ENCODE measurements at places on chromosomes 3 and 15. TPM values are rescaled to one million over a fixed set of nuclear protein-coding genes. Genes with fewer than 3 reads are reported as not detected.

The ATP13A3 gene
- polyA plus RNA-seq = 117 TPM

- no peak for DNase-seq
Observed at GRCh38 chr15:22959321-22960101, 20.7 kb downstream of the CYFIP1 start.

DNA sequence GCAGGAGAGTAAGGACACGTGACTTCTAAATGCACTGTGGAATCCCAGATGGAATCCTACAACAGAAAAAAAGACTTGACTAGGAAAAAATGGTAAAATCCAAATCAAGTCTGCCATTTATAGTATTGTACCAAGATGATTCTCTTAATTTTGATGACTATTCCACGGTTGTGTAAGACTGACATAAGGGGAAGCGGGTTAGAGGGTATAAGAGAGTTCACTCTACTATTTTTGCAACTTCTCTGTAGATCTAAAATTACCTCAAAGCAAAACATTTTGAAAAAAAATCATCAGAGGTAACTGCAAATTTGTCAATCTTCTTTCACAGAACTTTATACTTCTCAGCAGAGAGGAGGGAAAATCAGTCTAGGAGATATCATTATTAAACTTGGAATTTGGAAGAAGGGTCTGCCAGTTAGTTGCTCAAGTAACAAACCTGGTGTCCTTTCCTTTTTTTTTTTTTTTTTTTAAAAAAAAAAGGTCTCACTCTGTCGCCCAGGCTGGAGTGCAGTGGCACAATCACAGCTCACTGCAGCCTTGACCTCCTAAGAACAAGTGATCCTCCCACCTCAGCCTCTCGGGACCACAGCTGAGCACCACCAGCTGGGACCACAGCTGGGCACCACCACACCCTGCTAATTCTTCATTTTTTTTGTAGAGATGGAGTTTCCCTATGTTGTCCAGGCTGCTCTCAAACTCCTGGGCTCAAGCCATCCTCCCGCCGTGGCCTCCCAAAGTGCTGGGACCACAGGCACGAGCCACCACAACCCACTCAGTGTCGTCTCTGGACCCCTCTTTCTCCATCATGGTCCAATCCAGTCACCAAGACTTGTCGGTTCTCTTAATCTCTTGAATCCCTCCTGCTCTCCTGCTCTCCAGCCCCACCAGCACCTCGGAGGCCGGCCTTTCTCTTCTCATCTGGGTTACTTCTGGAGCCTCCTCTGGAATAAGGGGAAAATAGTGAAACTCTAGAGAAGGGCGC is 14.9 kb upstream of the HES1 start:
- no peak for DNase-seq

DNA sequence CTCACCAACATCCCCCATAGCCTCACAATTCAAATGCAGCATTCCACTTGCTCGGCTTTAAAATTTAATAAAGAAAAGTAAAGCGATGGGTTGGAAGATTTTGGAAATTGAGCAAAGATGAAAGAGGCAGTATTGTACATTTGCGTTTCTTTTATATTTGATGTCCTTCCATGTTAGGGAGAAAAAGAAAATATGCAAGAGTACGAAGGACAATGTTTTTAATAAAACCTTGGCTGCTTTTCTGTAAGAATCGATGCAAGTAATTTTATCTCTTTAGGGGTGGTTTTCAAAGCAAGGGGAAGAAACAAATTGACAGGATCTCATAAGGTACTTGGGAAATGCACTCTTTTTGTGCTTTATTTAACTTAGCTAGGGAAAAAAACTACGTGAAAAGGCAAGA is 61.8 kb upstream of the TSC22D2 start:
- no peak for DNase-seq

The NEO1 gene
- 146 TPM for polyA plus RNA-seq

The MYO5C gene
- 20.8 TPM for polyA plus RNA-seq

DNA sequence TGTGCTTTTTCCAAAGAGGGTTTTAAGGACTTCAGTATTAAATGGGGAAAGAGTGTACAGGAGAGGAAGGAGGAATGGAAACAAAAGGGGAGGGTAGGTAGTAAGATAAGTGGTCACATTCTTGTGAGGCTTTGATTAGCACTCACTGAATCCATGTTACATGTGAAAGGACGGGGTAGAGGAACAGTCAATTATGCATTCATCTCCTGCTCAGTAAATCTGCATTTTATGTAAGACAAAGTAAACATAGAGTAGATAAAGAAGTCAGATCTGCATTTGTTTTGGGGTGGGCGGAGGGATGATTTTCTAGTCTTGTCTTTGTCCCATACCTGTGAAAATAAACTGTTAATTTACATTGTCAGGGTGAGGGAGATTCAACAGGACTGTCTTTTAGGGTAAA is 50.8 kb downstream of the SACM1L start:
- no peak for DNase-seq

DNA sequence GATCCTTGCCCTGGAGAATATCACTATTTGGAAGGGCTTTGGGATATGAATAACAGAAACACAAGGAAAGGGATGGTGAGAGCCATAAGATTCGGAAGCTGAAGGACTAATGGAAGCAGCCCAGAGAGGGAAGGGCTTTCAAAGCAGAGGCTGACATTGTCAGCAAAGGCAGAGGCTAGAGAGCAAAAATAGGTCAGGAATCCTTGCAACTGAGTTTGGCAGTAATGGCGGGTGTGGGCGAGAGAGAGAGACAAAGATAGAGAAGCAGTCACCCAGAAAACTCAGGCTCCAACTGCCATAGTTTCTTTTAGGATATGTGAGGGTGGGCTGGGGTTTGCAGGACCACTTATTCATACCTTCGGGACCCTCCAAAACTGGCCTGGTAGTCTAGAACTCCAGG is 248.6 kb downstream of the OPA1 start:
- no peak for DNase-seq

DNA sequence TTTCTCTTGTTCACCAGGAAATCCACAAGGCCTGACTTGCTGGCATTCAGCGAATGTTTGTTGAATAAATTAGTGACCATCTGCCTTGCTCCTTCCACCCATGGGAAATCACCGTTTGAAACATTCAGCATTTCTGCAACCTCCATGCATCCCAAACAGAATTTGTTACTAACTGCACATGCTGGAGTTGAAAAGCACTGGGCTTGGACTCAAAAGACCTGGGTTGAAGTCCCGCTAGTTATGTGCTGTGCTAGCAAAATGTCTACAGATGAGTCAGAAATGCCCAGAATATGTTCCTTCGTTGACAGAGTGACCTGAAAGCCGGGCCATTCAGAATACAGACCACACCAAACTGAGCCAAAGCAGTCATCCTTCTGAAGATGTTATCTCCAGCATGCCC is 144.6 kb downstream of the ALDH1A2 start:
- DNase-seq = no peak

The SLC6A20 gene
- polyA plus RNA-seq = 0.18 TPM

DNA sequence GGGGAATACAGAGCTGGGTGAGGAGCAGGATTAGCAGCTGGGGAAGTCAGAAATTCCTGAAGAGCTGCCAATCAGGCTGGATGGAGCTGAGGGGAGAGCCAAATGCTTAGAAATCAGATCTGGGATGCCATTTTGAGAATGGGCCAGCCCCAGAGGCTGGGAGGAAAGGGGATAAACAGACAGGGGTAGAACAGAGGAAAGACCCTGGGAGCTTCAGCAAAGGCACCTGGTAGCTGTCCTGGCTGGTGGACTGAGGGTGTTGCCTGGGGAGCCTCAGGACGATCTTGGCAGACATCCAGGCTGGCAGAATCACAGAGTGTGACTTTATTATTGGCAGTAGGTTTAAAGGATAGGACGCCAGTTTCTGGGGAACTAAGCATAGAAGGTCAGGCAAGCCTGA is 97.8 kb downstream of the SQOR start:
- no peak for DNase-seq

DNA sequence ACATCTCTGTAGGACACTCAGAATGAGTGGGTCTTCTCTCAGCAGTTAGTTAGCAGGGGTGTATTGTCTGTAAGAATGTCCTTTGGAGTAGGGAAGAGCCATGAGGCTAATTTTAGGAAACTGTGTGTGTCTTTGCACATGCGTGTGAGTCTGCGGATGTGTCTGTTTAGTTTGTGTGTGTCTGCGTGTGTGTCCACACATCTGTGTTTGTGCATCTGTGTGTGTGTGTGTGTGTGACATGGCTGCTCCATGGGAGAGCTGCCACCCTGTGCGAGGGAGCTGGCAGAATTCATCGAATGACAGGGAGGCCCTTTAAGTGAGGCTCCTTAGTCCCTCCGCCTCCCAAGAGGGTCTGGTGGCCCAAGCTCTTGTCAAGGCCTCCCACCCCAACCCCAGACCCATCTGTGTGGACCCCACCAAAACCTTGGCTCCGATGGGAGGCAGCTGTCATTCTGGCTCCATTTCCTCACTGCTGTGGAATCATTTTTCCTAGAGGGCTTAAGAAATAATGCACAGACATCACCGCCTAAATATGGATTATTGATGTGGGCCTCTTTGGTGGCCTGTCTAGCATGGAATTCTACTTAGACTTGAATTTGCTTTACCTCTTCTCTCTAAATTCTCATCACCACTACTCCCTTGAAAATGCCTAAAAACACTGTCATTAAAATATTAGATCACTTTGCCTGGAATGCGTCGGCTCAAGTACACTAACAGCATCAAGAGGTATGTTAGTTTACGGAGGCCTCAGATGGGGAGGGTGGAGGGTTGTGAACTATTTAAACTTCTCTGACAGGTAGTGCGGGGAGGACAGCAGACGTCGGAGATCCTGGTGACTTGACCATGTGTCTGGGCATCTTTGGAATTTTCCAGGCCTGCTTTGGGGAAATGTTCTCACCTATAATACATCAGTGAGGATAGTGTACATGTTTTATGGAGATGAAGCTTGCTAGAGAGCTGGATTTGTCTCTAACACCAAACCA is 9.4 kb downstream of the ESYT3 start:
- no peak for DNase-seq

The POC1A gene
- polyA plus RNA-seq = 7.0 TPM

The CFAP44 gene
- 16.2 TPM for polyA plus RNA-seq

The DOCK3 gene
- 1.4 TPM for polyA plus RNA-seq

GRCh38 chr3:89392991-89393390 is 285.6 kb downstream of the EPHA3 start:
- DNase-seq = no peak

GRCh38 chr15:81957698-81958097 is 88.1 kb downstream of the MEX3B start:
- DNase-seq = no peak

The TRH gene
- polyA plus RNA-seq = 0.11 TPM

The PGBD4 gene
- polyA plus RNA-seq = 2.0 TPM

GRCh38 chr3:144760831-144761230 is 789.2 kb downstream of the DIPK2A start:
- DNase-seq = no peak

The TMEM212 gene
- not detected for polyA plus RNA-seq

DNA sequence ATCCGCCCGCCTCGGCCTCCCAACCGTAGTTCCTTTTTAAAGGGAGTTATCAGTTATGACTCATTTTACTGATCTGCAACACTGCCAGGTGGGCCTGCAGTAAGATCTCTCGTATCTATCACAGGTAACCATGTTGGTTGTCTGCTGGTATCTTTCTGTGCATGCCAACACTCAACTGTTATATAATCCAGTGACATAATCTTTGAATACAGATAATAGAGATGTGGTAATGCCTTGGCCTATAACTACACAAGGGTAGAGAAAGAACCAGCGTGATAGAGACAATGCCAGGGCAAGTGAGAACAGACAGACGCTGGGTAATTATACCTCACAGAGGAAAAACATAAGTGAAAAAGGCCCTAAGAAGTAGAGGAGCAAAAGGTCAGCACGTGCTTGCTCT is 11.0 kb upstream of the ARPP19 start:
- no peak for DNase-seq

DNA sequence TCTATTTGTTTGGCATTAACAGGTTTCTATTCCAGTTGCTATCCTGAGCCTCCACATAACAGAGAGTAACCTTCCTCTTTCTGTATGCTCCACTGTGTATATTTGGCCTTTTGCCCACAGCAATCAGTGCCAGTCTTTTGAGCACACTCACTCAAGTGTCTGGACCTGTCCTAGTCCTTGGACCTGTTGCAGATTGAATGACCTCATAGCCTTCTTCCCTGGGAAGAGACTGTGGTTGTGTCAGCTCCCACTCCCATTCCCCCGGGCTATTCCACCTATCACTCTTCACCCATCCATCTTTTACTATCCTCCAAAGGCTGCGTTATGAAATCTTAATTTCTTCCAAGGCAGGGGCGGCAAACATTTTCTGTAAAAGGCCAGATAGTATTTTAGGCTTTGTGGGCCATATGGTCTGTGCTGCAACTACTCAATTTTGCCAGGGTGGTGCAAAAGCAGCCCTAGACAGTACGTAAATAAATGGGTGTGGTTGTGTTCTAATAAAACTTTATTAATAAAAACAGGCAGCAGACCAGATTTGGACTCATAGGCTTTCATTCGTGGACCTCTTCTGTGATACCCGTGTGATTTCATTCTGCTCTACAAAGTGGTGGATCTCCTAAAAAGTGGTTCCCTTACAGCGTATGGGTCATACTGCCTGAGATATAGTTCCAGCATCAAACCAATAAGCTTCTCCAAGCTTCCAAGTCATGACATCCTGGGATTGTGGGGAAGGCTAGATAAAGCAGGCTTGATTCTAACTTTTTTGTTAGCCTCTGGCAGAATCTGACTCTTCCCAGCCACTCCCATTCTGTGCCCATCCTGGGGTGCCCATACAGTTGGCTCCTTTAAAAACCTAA is 57.4 kb downstream of the CDAN1 start:
- no peak for DNase-seq

- no peak for DNase-seq
Observed at GRCh38 chr3:13788522-13789424, 91.1 kb downstream of the WNT7A start.

GRCh38 chr15:74723754-74724334 is 1.5 kb downstream of the CYP1A1 start:
- no peak for DNase-seq

DNA sequence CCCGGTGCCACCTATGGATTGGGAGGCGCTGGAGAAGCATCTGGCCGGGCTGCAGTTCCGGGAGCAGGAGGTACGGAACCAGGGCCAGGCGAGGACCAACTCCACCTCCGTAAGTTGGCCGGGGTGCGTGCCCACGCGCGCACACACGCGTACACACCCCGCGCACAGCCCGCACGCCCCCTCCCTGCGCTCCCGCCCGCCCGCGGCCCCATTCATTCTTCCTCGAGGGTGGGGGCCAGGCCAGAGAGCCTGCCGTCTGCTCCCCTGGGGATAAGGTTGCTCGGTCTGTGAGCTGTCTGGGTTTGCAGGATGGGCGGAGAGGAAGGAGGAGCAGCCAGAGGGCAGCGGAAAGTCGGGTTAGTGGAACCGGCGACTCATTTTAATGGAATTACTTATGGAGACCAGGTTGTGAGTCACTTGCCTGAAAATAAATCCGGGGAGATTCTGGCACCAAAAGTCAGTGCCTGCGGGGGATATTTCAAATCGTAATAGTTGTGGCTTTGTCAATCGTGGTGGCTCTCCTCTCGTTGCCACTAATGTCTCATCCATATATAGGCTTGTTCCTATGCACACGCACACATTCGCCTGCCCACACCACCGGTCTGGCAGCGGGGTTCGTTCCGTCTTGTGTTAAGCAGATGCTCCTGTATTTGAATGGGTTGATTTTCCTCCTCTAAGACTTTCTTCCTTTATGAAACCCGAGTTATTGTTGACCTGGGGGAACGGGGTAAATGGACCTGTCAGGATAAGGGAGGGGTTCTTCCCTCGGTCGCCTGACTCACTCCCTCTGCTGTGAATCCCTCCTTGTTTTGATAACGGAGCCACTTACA is 223.4 kb upstream of the IL12A start:
- DNase-seq = no peak

The TICRR gene
- 9.1 TPM for polyA plus RNA-seq
